ENCODE measurements at places on chromosomes 11 and 22.
A peak's percentile ranks its signal among the peaks of the same experiment; 100 is the strongest.

DNA sequence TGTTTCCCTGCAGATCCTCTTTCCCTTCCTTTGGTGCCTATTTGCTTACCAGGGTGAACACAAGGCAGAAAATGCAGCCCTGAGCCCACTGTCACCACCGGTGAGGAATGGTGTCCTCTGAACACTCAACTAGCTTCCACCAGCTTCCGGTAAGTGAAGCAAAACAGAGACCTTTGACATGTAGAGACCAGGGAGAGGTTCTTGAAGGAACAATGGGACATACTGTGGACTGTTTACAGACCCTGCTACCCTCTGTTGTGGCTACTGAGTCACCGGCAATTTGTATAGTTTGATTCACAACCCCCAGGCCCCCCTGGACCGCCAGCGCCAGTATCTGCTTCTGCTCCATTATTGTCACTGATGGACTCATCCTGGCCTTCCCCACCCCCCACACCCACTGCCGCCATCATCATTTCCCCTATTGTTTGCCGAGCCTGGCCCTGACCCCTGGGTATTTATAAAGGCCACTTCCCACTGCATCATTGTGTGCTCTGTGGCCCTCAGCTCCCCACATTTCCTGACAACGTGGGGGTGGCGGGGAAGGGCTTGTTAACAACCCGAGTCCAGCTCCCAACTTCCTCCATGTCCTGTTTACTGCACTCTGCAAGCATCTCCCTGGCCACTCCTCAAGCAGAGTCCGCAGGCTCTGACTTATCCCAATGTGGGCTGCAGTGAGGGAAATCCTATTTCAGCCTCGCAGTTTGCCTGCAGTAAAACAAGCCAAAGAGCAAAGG, 252.9 kb downstream of the ETS1 start:
- DNase-seq, result no peak

- DNase-seq, result no peak
Observed at GRCh38 chr22:24304062-24304675, 33.5 kb downstream of the SPECC1L start.

- DNase-seq, result no peak
Observed at GRCh38 chr11:6300325-6300724, 20.0 kb downstream of the CAVIN3 start.

DNA sequence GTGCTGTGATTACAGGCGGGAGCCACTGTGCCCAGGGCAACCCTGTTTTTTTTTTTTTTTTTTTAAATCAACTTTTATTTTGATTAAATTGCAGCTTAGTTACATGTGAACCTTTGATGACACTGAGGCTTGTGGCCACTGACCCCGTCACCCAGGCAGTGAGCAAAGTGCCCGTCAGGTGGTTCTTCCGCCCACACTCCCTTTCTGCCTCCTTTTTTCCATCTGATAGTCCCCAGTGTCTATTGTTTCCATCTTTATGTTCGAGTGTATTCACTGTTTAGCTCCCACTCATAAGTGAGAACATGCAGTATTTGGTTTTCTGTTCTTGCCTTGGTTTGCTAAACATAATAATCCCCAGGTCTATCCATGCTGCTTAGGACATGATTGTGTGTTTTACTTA, 110.9 kb upstream of the GRK3 start:
- no peak for DNase-seq

- no peak for DNase-seq
Observed at GRCh38 chr11:85685125-85685819, 723 bp downstream of the CCDC89 start.

DNA sequence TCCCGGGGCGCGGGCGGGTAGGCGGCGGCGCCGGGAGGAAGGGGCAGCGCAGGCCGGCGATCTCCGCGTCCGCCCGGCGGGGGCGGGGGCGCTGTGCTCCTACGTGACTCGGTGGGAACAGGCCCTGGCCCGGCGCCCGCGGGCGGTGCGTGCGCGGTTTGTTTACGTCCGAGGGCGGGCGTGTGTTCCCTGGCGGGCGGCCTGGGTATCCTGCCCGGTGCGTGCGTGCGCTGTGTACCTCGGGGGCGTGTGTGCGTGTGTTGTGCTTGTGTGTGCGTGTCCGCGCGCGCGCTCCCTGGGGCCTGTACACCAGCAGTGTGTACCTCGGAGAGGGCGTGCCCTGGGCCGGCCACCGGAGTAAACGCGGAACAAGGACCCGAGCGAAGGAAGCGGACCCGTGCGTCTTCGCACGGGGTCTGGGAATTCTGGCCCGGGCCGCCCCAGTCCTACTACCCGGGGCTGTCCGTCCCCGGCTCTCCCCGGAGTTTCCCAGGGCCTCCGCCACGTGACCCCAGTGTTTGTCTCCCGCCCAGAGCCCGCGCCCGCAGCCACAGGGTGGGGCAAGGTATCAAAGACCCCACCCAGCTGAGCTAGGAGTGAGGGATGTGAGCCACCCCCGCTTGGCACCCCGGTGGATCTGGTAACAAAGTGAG, 769 bp downstream of the MAFF start:
- peak; percentile 76 for DNase-seq

DNA sequence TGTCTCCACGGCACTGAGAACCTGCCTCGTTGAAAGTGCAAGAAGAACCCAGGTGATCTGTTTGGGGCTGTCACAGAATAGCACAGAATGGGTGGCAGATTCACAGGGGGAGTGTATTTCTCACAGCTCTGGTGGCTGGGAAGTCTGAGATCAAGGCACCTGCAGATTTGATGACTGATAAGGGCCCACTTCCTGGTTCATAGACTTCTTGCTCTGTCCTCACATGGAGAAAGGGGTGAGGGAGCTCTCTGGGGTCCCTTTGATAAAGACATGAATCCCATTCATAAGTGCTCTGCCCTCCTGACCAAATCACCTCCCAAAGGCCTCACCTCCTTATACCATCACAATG, 198.5 kb upstream of the SORL1-AS1 start:
- no peak for DNase-seq

DNA sequence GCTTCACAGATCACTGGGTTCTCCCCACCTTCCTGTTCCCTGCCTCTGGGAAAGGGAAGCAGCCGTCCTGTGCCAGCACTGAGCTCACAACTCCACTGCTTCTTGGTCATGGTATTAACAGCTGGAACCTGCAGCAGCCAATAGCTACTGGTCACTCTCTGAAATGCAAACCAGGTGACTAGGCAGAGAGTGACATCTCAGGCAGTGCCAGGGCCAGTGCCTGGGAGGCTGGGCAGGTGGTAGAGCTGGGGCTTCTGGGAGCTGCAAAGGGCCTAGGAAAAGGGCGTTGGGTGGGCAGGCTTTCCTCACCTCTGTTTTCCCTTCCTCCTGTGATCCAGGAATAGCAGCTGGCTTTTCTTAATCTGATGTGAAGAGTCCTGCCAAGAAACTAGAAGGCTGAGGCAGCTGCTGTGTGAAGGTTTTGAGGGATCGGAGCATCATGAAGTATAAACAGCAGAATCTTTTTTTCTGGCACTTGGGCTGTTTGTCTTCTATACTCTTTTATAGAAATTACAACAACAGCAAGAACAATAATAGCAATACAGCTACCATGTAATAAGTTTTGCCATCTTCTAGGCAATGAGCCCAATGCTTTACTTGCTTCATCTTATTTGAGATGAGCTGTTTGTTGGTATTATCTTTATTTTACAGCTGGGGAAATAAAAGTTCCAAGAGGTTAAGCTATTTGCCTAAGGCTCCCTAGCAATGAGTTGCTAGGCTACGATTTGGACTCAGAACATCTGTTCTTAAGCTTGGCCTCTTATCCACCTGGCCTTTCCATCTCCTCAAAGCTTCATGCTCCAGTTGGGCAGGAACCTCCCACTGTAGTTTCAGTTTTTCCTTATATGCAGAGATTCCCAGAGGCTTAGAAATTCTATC, 22.0 kb upstream of the CD44 start:
- DNase-seq, result no peak

GRCh38 chr11:27646051-27646818, 54.0 kb downstream of the BDNF start:
- peak; percentile 40 for DNase-seq

DNA sequence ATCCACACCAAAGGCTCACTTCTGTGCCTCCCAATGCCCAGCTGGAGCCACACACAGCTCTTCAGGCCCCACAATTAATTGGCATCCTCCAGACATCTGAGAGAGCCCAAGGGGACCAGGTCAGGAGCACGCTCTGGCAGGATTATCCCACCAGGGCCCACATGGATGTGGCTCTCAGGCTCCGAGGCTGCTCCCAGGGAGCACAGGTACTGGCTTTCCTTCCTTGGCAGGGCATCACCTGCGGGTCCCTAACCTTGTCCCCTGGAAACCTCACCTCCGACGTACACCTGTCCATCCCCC, 54.3 kb downstream of the CD6 start:
- DNase-seq, result no peak

DNA sequence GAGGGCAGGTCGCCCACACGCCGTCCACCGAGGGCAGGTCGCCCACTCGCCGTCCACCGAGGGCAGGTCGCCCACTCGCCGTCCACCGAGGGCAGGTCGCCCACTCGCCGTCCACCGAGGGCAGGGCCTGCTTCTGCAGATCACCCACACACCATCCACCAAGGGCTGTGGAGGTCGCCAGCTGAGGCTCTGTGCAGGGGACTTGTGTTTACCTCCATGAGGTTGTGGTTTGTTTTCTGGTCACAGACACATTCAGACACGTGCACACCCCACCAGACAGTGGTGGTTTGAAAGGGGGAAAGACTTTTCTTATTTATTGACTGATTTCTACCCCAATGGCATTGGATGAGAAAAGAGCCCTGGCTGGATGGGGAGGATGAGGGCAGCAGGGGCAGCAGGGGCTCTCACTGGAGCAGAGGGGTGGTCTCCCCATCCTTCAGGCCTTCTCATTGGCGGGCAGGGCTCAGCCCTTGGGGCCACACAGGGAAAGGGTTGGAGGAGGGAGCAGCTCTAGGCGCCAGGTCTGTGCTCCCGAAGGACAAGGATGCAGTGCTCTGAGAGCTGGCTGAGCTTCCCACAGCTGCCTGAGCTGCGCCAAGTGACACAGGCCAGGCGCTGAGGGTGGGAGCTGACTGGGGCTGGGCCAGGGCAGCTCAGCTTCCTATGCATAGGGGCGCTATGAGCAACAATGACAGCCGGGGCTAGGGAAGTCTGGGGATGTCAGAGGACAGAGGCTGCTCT, 252.6 kb upstream of the B3GAT1 start:
- no peak for DNase-seq

DNA sequence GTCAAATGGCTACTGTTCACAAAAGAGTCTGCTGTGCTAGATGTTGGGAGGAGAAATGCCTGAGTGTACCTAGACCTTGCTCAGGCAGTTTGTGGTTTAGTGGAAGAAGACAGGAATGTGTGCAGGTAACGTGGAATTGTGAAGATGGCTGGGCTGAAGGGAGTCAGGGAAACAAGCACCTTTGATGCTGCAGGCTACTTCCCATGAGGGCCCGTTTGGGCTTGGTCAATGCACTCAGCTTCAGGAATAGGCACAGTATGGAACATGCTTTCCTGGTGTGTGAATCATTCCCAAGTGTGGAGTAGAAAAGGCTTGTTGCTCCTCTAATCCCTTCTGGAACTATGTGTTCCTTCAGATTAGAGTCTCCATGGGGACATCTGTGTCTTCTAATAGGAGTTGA, 318.3 kb upstream of the MTNR1B start:
- no peak for DNase-seq

DNA sequence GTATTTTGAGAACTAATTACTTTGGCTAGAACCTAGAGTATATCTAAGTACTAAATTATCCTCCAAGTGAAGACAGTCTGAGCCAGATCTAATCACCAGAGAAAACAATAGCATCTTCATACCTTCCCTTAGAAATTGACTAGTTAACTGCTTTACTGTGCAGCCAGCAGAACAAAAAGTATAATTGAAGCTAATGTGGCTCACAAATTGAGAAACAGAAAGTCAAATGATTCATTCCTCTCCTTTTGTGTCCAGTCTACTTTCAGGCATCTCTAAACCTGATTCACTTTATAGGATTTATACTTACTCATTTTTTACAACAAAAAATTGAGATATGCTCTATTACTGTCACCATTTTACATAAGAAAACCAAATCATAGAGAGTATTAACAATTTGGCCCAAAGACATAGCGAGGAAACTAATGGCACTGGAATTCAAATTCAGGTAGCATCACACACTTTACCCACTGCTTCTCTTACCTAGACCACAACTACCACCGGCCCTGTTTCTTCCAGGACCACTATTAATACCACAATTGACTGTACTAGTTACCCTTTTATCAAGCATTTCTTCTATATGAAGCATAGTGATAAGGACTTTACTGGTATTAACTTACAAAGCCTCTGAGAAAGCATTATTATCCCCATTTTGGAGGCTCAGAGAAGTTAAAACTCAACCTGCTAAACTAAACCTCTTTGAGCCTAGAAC, 1402.6 kb upstream of the TENM4 start:
- DNase-seq, result peak; percentile 29

DNA sequence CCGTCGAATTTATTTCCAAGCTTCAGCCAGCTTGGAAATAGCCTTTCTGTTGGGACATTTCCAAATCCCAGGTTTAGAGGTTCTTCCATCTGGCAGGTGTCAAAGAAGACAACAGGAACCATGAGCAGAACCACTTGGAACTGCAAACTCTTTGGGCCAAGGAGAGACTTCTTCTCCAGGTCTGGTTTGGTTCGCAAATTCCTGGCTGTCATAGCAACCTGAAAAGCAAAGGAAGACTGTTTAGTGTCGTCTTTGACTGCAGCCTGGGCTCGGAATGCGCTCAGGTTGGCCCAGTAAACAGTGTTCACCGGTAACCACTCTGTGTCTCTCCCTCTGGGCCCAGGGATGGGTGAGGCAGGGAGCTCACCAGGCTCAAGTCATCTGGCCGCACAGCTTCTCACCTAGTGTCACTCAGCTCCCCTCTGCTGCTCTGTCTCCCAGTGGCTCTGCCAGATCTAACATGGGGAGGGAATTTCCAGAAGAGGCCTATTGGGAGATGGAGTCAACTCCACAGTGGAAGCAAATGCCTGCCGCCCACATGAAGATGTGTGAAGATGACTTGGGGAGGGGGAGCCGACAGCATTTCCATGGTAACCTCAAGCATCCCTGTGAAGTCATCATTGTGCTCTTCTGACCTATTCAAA, 11.9 kb upstream of the CLMP start:
- DNase-seq, result no peak

All from mammary epithelial cell (primary cell).